ENCODE measurements at places on chromosomes 7 and 10. TPM values are rescaled to one million over a fixed set of nuclear protein-coding genes. Genes with fewer than 3 reads are reported as not detected.
A peak's percentile ranks its signal among the peaks of the same experiment; 100 is the strongest.

FAM20C gene
- 121 TPM for total RNA-seq

CPEB3 gene
- 4.2 TPM for total RNA-seq

GNGT1 gene
- total RNA-seq: not detected

FAM221A gene
- 6.2 TPM for total RNA-seq

DNA sequence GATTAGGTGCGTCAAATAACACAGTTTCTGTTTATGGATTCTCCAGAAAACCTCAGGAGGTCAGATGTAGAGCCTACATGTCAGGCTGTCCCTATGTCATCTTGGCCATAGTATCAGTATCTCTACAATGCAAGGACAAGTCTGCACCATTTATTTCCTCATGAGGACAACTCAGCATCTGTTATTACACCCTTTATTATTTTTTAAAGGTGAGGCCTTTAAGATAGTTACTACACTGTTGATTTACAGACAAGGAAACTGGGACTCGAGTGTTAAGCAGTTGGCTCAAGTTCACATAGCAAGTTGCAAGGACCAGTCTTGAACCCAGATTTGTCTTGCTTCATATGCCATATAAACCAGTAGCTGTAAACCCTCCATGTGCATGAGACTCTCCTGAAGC lies 23.2 kb upstream of the PPA1 start:
- no peak for DNase-seq

DNA sequence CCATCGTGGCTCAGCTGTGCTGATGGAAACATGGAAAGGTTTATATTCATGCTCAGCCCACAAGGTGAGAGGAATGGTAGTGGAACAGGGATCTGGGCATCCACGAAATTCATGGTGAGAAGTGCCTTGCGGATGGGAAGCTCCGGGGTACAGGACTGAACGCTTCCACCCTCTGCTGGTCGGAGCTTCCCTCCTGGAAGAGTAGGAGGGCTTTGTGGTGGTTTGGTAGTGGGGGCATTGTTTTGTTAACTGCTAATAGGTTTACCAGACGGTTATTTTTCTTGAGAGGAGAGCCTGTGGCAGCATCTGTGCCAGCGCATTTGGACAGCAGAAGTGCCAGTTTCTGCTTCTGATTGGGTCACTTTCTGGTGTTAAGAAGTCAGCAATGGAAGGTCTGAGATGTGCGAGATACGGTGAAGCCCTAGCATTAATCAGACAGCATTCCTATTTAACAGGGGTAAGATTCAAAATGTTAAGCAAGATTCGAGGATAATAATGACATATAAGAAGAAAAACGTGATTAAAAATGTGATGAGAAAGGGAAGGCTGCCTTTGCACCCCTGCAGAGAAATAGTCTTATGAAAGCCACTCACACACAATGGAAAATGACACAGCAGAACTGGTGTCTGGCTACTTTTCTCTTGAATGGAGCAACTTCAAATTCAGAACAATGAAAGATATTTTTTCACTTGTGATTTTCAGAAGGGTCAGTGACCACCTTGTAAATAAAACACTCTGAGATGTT lies 17.7 kb downstream of the ABCA13 start:
- no peak for DNase-seq

GRCh38 chr10:128095753-128096469 lies 30.3 kb downstream of the MKI67 start:
- DNase-seq: peak; percentile 43

DNA sequence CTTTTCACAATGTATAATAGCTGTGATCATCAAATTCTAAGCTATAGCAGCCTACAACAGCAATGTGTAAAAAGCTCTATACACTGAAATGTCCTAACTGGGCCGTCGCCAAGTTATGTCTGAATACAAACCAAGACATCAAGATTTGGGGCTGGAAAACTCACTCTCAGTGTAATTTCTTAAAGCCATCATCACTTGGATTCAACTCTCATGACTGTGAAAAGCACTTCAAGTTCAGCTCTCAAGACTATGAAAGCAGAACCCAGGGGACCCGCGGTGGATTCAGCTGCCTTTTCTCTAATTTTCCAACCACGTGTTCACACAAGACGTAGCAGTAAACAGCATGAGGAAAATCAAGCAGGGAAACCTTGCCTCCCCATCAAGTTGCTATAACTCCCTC lies 15.8 kb upstream of the ZNRF2 start:
- no peak for DNase-seq

DNA sequence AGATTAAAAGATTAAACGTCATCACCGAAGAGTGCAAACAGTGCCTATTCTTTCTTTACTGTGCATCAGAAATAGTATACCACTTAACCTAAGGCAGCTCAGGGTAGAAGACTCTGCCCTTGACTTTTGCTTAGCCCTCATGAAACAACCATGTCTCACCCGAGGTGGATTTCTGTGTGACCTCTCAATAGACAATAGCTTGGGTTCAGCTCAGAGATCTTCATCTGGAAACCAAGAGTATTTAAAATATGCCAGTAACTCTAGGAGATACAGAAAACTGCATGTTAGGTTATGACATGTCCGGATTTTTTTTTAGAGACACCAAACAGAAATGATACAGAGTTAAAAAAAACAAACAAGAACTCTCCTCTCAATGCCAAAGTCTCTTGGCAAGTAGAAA lies 75.8 kb downstream of the JAZF1 start:
- no peak for DNase-seq

GRCh38 chr10:5752301-5752871 lies 60.8 kb downstream of the GDI2 start:
- no peak for DNase-seq

- DNase-seq: no peak
These were observed 141.2 kb downstream of the MLLT10 start for GRCh38 chr10:21675157-21675796.

DNA sequence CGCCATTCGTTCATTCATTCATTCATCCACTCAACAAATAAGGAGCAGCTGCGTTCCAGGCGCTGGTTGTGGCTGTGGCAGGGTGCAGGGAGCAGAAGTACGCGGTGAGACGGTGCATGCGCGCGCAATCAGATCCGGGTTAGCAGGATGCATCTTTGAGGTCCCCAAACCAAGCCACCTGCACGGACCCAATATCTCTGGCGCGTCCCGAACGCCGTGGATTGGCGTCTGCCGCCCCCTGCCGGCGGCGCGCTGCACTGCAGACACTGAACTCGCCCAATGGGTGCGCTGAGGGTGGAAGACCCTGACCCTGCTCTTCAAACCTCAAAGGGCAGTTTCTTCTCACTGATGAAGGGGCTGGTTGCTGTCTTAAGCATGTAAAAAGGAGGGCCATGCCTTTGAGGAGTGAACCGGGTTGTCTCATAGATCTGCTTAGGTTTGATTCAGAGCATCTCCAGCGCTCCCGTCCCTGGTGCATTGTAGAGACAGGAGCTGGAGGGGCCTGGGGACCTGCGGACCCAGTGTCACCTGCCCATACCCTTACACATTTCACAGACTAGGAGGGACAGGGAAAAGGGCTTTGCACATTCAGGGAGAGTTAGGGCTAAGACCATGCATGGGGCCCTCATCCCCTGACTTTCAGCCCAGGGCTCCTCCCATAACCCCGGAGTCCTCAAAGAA lies 102.5 kb downstream of the RAMP3 start:
- DNase-seq: peak; percentile 93

DNA sequence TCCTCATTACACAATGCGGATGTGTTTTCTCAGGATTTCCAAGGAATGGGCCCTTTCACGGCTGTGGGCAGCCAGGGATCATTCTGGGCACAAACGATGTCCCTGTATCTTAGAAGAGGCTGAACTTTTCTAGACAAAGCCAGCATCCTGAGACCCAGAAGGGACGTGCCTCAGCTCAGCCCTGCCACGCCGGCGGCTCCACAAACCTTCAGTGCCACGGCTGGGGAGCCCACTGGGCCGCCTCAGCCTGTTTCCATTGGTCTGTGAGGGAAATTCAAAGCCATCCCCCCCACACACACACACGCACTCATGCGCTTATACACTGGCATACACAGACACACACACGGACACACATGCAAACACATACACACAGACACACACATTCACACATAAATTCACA lies 344.9 kb upstream of the MKI67 start:
- DNase-seq: no peak

DNA sequence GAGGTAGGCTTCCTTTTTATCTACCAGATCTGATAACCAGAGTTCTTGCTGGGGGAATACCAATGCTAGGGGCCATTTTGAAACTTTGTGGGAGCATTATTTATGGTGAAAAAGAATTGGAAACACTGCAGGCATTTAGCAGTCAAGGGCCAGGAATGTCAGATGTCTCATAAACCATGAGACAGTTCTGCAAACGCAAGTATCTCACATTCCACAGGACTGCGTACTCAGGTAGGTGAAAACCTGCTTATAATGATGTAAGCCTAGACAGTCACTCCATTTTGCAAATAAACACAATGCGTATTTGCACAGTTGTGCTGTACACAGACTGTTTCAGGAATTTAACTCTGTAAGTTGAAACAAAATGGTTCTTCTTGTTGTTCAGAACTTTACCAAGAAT lies 33.9 kb downstream of the ECHDC3 start:
- no peak for DNase-seq
